GM20000 (cell line): ENCODE measurements at places on chromosomes 2 and 18.

- DNase-seq: no peak
Observed at GRCh38 chr2:29844713-29845326, 76.6 kb downstream of the ALK start.

GRCh38 chr18:43571078-43571689, 293.9 kb upstream of the SYT4 start:
- peak; percentile 39 for DNase-seq

- DNase-seq: no peak
Observed at GRCh38 chr2:212194396-212194795, 344.2 kb downstream of the ERBB4 start.

- no peak for DNase-seq
Observed at GRCh38 chr2:170846314-170846713, 29.6 kb downstream of the GAD1 start.

DNA sequence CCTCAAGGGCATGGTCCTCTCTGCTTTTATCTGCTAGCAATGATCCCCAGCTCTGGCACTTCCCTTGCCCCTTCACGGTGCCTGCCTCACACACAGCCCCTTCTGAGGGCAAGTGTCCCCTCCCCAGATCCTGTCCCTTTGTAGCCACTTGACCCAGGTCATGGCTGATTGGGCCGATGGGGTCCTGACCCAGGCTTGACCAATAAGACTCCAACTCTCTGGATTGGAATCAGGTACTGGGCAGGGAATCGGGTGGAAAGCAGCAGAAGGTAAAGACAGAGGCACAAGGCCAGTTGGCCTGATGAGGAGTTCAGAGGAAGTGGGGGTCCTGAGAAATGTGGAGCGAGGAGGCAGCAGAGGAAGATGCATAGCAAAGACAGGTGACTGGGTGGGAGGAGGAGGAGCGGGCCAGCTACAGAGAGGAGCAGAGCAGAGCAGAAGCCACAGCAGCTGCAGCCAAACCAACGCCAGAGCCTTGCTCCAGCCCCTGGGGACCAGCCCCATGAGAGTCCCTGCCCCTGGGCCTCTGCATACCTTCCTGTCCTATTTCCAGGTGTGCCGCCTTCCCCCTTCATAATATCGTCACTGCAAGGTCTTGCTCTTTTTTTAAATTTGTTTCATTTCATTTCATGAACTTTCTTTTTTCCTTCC, 39.1 kb downstream of the CAPN13 start:
- DNase-seq: no peak

DNA sequence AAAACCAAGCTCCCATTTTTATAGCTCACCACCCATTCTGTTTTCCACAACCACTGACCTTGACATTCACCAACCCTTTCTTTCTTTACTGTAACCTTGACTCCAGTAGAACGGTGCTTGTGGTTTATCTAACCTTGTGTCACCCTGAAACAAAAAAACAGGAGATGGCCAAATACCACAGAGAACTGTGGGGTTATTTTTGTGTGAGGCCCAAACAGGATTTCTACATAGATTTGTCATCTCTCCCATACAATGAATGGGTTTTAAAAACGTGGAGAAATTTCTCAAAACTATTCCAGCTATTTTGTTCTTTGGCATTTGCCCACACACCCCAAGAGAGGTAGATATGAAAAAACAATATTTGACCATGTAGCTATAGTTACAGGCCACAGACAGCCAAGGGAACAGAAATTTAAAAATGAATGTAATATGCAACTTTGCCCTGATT, 231.3 kb upstream of the TANK start:
- no peak for DNase-seq

DNA sequence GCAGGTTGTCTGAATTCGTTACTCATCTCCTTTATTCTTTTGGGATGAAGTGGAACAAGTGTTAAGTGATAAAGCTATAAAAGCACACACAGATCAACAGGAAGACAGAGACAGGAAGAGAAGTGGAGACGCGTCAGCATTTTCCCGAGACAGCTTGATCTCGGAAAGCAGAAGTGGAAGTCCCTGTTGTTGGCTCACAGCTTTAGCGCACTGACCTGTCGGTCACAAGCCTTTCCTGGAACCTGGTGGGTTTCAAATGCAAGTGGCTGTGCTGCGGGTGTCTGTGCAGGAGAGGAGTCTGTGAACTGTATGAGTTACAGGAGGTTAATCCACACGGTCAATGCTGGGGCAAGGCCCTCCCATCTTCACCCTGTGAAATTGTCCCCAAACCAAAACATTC, 116.6 kb upstream of the PELI1 start:
- peak; percentile 50 for DNase-seq

GRCh38 chr2:124149571-124149970, 124.5 kb downstream of the CNTNAP5 start:
- DNase-seq: no peak

GRCh38 chr2:200128296-200128695, 172.9 kb downstream of the MAIP1 start:
- DNase-seq: no peak

DNA sequence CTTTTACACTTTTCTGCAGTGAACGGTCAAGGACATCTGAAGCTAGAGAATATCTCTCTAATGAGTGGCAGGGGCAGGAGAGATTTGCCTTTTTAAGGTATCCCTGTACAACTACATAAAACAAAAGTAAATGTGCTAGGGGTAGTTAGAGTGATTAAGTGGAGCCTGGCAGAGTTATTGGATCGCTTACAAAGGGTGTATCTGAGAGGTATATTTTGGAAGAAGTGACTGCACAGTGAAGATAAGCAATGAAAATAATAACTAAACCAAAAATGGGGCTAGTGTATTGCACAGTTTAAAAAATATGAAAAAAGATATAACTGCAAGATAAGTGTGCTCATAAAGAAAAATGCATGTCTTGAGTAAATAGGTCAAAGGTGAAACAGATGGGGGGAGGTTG, 193.5 kb upstream of the EPC2 start:
- DNase-seq: no peak

DNA sequence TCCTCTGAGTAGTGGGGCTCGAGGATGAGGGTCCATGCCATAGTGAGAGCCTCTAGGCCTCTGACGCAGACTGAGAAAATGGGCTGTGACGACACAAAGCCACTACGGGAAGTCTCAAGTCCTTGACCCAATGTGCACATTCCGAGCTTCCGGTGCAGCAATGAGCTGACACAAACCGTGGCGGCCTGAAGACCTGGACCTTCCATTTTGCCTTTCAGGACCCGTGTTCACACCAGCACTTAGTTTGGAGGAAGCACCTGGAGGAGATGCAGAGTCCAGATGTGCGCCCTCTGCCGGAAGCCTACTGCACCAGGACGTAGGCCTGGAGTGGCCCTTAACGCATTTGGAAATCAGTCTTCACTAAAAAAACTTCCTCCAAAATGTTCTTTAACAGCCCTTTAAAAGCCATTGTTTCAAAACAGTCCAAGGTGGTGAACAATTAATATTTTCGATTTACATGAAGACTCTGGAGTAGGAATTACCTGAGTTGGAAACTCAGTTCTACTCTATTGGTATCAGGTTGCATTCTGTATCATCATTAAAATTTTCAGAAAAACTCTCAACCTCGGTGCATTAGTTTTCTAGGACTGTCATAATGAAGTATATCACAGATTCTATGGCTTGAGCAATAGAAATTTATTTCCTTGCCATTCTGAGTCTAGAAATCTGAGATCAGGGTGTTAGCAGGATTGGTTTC, 33.9 kb downstream of the BMP10 start:
- peak; percentile 44 for DNase-seq

DNA sequence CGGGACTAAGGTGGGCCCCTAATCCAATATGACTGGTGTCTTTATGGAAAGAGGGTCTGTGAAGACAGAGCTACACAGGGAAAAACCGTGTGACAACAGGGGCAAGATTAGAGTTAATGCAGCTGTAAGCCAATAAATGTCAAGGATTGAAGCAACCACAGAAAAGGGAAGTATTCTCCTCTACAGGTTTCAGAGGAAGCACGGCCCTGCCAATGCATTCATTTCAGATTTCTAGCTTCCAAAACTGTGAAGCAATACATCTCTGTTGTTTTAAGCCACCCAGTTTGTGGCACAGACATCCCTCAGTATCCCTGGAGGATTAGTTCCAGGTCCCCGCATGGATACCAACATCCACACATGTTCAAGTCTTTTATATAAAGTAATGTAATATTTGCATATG, 48.8 kb downstream of the SPP2 start:
- peak; percentile 40 for DNase-seq

- no peak for DNase-seq
Observed at GRCh38 chr2:202019689-202020450, 13.8 kb upstream of the FZD7 start.

GRCh38 chr2:223092667-223093066, 40.7 kb downstream of the KCNE4 start:
- DNase-seq: no peak

GRCh38 chr2:204692790-204693189, 147.5 kb downstream of the PARD3B start:
- no peak for DNase-seq

DNA sequence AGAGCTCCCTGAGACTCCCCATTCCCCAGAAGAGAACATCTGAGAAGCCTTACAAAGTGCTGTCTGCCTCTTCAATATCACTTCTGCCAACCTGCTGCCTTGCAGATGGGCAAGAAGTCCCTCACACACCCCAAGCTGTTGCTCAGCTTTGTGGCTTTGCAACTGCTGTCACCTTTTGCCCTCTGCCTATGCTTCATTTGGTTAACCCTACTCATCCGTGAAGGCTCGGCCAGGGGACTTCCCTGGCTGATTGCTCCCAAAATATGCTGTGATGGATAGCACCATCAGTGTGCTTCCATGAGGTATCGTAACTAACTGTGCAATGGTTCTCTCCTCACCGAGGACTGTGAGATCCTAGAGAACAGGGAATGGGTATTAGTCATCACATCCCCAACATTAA, 88.9 kb upstream of the CYP1B1 start:
- DNase-seq: peak; percentile 24

DNA sequence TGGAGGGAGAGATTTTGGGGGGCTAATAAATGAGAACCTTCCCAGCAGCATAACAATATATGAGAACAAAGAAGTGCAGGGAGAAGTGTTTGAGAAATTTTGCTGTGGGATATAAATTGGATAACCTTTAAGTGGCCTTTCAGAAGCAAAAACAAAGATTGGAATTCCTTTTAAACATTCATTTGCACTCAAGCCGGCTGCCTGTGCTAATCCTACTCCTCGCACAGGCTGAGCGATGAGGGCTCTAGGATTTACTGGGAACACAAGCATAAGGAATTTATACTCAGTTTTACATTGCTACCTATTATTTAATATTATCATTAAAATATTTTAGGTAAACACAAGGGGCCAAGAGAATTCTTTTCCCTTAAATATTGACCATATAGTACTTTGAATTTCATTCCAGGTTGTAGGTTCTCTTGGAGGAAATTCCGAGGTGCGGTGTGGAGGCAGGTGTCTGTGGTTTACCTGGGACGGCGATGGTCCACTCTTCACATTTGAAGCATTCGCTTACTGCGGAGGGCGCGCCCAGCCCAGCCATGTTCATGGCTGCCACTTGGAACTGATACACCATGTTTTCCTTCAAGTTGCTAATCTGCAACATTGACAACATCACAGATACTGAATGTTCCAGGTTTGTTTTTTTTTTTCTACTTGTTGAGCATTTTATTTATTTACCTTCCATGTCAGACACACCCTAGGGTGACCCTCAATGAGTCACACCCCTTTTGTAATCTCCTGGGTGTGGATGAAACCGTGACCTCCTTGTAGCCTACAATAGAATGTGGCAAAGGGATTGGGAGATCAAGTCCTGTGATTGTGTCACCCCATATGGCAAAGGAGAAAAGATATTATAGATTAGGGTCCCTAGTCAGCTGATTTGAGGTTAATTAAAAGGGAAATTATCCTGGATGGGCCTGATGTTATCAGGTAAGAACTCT, 100.1 kb downstream of the MYOM1 start:
- DNase-seq: no peak

DNA sequence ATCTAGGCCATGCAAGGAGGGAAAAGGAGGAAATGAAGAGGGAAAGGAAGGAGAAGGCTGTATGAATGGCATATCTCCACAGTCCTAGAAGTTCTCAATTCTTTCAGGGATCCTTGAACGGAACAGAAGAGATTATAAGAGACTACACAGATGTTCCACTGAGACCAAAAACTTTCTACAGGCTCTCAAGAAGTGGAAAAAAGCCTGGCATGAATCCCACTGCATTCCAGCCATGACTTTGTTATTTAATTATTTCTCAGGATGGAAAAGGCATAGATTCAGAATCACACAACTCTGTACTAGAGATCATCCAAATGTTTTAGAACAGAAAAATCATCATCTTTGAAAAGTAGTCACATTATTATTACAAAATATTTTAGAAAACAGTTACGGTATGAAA, 131.7 kb upstream of the CDH20 start:
- no peak for DNase-seq

DNA sequence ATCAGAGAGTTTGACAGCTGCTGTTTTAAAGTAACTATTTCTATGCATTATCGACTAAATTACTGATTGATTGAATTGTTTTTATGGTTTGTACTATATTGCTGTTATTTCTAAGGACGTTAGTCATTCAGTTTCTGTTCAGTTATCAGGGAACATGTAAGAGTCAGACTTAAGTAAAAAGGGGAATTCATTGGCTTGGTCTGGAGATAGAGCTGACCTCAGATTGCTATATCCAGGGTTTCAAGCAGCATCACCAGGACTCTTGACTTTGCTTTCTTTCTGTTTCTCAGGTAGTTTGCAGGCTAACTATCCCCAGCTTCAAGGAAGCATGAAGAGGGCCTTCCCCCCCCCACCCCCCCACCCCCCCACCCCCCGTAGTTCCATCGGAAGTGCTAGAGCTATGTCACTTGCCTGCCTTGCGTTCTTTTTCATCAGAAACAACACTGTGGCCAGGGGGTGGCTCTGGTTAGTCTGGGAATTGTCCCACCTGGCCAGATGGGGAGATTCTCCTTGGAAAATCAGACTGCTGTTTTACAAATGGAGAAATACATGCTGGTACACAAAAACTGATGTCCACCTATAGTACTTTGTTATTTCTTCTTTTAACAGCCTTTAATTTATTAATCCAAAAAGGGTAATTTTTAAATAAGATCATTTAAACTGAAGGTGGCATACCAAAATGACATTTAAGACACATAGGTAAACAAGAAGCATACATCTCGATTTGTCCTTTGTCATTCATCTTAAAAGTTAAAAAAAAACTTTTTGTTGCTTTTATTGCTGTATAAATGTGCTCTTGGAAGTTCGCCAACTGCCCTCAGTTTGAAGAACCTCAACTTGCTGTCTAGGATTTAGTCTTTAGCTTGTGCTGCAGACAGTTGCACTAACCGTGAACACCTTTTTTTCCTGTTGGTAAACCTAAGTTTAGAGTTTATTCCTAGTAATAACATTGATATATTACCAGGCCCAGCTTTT, 9.4 kb downstream of the SMAD4 start:
- DNase-seq: peak; percentile 32

- DNase-seq: no peak
Observed at GRCh38 chr2:71934595-71935261, 212.9 kb downstream of the CYP26B1 start.

- no peak for DNase-seq
Observed at GRCh38 chr18:3012136-3013023, 564 bp downstream of the LPIN2 start.
